ENCODE measurements at places on chromosomes 6 and 20.

- DNase-seq, result no peak
Observed at GRCh38 chr20:33554914-33555420, 65.1 kb downstream of the CBFA2T2 start.

- no peak for DNase-seq
Observed at GRCh38 chr20:12276011-12276673, 358.4 kb downstream of the BTBD3 start.

DNA sequence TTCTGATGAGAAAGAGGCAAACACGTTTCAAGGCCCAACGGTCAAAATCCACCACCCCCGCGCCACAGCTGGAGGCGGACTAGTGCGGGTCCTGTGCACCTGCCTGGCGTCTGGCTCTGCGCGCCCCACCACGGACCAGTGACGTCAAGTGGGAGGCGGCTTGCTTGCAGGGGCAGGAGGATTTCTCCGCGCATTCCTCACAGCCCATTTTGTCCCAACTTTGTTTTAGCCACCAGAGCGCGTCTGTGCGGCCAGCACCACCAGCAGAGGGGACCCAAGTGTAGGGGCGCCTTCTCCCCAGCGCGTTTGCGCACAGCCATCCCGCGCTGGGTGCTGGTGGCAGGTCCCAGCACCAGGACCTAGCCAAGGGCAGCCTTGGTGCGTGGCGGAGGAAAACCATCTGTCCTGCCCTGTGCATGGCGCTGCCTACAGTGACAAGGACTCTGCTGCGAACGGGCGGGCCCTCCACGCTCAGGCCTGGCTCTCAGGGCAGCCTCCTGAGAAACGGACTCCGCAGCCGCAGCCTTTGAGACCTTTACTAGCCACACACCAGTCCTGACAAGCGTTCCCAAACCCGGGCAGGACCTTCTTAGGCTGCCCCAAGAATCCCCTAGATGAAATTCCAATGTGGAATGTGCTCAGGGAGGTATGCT, 194.8 kb upstream of the EXOC2 start:
- DNase-seq, result no peak

DNA sequence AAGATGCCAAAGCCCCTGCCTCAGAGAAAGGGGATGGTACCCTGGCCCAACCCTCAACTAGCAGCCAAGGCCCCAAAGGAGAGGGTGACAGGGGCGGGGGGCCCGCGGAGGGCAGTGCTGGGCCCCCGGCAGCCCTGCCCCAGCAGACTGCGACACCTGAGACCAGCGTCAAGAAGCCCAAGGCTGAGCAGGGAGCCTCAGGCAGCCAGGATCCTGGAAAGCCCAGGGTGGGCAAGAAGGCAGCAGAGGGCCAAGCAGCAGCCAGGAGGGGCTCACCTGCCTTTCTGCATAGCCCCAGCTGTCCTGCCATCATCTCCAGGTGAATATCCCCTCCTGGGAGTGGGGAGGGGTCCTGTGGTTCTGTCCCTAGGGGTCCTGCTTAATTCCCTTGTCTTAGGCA, 1.1 kb downstream of the MYLK2 start:
- no peak for DNase-seq

GRCh38 chr6:25196464-25196863, 82.7 kb upstream of the CARMIL1 start:
- no peak for DNase-seq

GRCh38 chr20:8045946-8046345, 26.4 kb upstream of the TMX4 start:
- no peak for DNase-seq

- no peak for DNase-seq
Observed at GRCh38 chr6:39933669-39934130, 562 bp downstream of the MOCS1 start.

DNA sequence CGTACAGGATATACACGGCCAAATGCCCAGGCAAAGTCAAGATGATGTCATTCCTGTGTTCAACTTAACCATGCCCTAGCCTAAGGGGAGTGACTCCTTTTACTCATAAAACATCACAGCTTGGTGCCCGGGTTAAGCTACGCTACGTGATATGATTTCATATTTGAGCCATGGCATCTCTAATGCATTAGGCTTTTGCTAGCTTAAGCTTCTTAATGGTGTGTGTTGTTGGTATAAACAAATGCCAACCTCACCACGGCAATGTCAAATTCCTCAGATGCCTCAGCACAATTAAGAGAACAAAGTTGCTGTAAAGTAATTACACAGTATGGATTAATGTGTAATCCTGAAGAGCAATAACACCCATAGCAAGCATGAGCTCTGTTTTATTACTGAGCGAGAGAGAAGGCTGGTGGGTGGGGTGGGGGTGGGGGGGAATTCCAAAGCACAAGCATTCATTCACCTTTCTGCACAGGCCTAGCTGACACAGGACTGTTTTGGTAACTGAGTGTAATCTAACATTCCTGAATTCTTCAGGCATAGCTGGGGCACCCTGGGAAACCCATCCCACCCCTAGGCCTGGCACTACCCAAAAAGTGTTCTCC, 44.7 kb upstream of the CNKSR3 start:
- no peak for DNase-seq

- no peak for DNase-seq
Observed at GRCh38 chr20:49568278-49569151, 578 bp upstream of the PTGIS start.

GRCh38 chr6:167778497-167779128, 48.1 kb upstream of the AFDN start:
- DNase-seq, result peak; percentile 55

DNA sequence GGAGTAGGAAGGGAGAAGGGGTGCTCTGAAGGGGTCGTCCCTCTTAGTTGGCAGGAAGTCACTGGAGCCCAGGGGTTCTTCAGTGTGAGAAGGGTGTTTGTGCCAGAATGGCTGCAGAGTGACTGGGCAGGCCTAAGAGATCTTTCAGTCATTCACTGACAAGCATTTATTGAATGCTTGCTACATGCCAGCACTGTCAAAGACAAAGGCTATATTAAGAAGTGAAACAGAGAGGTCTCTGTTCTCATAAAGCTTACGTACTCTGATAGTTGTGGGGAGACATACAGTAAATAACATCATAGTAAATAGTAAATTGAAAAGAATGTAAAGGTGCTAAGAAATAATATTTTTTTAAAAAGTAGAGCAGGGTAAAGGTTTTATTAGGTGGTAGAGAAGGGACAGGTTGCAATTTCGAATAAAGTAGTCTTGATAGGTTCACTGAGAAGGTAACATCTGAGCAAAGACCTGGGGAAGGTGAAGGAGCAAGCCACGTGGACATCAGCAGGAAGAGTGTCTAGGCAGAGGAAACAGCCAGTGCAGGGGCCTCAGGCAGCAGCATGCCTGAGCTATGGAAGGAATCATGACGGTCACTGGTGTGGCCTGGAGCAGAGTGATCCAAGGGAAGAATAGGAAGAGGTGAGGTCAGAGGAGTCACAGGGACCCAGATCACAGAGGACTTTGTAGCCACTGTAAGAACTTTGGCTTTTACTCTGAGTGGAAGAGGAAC, 36.3 kb upstream of the RNF8 start:
- no peak for DNase-seq

DNA sequence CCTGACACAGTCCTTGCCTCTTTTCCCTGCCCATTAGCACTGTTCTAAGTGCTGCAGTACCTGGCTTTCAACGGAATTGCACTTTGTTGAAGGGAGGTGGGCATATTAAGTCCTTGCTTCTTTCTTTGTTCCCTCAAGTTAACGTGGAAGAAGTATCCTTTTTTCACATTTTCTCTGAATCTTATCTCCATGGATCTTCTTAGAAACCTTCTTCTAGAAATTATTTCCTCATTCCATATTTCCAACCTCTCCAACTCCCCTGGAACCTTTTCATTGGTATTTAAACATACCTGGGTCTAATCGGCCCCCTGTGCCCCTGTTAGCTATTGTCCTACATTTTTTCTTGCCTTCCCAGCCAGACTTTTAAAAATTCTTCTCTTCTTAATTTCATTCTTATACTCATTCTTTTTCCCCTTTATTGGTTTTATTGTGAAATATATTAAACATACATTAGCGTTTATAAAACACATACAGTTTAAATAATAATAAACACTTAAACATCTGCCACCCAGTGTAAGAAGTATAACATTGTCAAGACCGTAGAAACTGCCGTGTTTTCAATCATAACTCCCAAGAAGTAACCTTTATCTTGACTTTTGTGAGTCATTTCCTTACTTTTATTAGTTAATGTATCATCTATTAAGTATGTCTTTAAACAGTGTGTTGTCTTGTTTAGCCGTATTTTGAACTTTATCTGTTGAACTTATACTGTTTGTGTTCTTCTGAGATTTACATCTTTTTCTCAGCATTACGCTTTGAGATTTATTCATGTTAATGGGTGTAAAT, 118.2 kb downstream of the CDKAL1 start:
- no peak for DNase-seq

DNA sequence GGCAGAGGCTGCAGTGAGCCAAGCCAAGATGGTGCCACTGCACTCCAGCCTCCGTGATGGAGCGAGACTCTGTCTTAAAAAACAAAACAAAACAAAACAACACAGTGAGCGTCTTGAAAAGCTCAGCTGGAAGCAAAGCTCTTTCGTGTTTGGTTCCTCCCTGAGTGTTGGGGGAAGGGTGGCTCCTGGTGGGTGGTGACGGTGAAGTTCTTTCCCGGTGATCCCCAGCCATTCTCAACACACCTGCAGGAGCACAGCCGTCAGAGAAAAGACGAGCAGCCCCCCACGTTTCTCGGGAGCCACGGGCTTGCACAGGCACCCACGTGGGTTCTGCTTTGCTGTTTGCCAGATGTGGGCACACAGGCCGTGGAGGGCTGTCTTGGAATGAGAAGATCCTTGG, 3.2 kb downstream of the BHLHE23 start:
- no peak for DNase-seq

Measured in spleen (tissue), 13 donors.